ENCODE measurements at places on chromosomes 6 and 20. TPM values are rescaled to one million over a fixed set of nuclear protein-coding genes. Genes with fewer than 3 reads are reported as not detected.

GRCh38 chr20:47985092-47985850 is 200.0 kb upstream of the SULF2 start:
- no peak overlapping the region for H3K4me3 ChIP-seq
- H3K36me3 ChIP-seq = no peaks in the 10 kb centered on the region
- no peak for DNase-seq
- peaks cover 5% of the 10 kb centered on the region for H3K4me1 ChIP-seq
- H3K27me3 ChIP-seq = peaks cover 10% of the 10 kb centered on the region

- DNase-seq = no peak
- no peak overlapping the region for H3K4me3 ChIP-seq
- H3K36me3 ChIP-seq = no peaks in the 10 kb centered on the region
- H3K27ac ChIP-seq = peak overlapping the region; percentile 41
Observed at GRCh38 chr6:137978252-137978896, 111.3 kb downstream of the TNFAIP3 start.

- no peaks in the 10 kb centered on the region for H3K36me3 ChIP-seq
- H3K27me3 ChIP-seq = peaks cover 3% of the 10 kb centered on the region
- peaks cover 7% of the 10 kb centered on the region for H3K4me1 ChIP-seq
Observed at GRCh38 chr6:39343396-39343870, 20.9 kb upstream of the KCNK16 start.

- H3K27ac ChIP-seq = no peak overlapping the region
- no peaks in the 10 kb centered on the region for H3K4me1 ChIP-seq
- H3K36me3 ChIP-seq = no peaks in the 10 kb centered on the region
- H3K27me3 ChIP-seq = no peaks in the 10 kb centered on the region
- H3K4me3 ChIP-seq = no peak overlapping the region
Observed at GRCh38 chr6:102981490-102982015, 1588.0 kb downstream of the GRIK2 start.

Gene PI3
- total RNA-seq = not detected

- H3K27me3 ChIP-seq = no peaks in the 10 kb centered on the region
- H3K4me1 ChIP-seq = no peaks in the 10 kb centered on the region
- DNase-seq = no peak
- H3K4me3 ChIP-seq = no peak overlapping the region
- no peak overlapping the region for H3K27ac ChIP-seq
Observed at GRCh38 chr6:15790116-15790515, 127.3 kb upstream of the DTNBP1 start.

DNA sequence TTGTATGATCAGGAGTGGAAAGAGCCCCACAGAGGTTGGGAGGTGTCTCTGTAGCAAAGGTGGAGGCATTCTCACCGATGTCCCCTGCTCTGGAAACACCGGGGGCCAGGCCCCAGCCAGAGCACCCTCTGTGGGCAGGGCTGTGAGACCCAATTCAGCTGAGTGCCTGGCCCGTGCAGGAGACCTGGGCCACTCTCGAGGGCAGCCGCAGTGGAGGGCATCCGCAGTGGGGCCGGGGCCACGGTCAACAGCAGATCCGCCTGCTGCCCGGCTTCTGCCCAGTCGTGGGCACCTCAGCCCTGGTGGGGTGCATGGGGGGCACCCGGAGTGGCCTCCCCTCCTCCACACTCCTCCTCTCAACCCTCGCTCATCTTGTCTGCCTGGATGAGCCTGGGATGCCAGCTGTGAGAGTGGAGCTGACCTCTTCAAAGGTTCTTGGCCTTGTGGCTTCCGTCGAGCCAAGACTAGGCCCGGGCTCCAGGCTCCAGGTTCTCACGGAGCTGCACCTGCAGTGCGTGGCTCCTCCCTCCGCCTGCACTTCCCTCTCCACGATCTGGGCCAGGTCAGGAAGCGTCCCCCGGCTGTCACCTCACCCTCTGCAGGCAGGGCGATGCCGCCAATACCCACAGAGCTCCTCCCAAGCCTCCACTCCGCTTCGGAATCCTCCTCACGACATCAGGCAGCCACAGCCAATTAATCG is 134.8 kb downstream of the TAF4 start:
- H3K36me3 ChIP-seq = no peaks in the 10 kb centered on the region
- peaks cover 21% of the 10 kb centered on the region for H3K27me3 ChIP-seq
- H3K4me1 ChIP-seq = no peaks in the 10 kb centered on the region
- H3K27ac ChIP-seq = no peak overlapping the region

DNA sequence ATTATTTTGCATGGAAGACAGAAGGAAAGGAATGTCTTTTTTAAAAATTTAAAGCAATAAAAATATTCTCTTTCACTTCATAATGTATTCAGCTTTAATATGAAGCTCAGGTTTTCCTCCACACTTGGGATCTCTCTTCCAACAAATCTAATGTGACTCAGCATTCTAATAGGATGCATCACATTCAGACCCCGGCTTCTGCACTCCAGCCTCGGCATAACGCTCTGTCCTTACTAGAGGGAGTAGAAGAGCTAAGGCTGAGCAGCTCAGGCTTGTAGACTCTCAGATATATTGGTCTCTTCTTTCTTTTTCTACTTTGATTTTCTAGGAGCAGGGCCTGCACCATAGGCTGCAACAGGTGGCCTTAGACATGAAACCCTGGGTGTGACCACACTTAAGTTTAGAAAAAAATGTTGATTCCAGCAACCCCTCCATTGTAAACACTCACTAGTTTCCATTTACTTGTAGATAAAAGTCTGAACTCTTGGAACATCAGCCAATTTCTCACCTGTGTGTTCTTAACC is 161.7 kb downstream of the PAK5 start:
- no peaks in the 10 kb centered on the region for H3K36me3 ChIP-seq
- H3K4me1 ChIP-seq = no peaks in the 10 kb centered on the region
- H3K4me3 ChIP-seq = no peak overlapping the region
- H3K27me3 ChIP-seq = no peaks in the 10 kb centered on the region
- H3K27ac ChIP-seq = no peak overlapping the region

DNA sequence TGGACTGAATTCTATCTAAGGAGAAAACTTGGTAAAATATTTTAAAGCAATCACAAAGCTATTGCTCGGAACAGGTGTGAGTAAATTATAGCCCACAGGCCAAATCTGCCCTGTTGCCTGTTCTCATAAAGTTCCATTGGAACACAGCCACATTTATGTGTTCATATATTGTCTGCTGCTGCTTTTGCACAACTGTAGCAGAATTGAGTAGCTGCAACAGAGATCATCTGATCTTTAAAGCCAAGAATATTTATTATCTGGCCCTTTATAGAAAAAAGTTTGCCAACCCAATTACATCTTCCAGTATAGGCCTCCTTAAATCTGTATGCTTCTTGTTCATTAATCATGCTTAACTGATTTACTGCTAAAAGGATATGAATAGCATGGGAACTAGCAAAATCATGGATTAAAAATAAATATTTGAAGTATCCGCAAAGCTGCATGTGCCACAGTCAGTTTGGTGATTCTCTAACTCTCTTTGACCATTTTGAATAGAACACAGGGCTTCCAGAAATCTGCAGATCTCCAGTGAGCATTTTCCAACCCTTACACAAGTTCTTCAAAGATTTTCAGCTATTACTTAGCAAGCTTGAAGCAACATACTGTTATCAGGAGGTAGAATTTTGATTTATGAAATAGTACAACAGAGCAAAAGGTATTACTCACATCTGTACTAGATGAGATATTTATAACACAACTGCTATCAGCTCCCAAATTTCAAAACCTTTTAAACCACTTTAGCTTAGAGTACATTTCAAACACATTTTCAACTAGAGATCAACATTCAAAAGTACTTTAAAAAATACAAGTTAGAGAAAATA is 312.6 kb upstream of the ID4 start:
- H3K27me3 ChIP-seq = no peaks in the 10 kb centered on the region
- no peak overlapping the region for H3K4me3 ChIP-seq
- DNase-seq = no peak
- no peaks in the 10 kb centered on the region for H3K4me1 ChIP-seq
- H3K36me3 ChIP-seq = no peaks in the 10 kb centered on the region
- no peak overlapping the region for H3K27ac ChIP-seq

Gene HUS1B
- total RNA-seq = 0.25 TPM

- H3K4me1 ChIP-seq = no peaks in the 10 kb centered on the region
- peak; percentile 59 for DNase-seq
- peak within 1 kb of the TSS; percentile 53 for H3K4me3 ChIP-seq
- H3K27me3 ChIP-seq = peaks cover 27% of the 10 kb centered on the region
- H3K27ac ChIP-seq = no peak within 1 kb of the TSS
Observed at GRCh38 chr6:62285612-62286469, at the start of gene KHDRBS2. Gene KHDRBS2, minus strand, starts transcription at chr6:62286225.

- DNase-seq = no peak
- peak overlapping the region; percentile 98 for H3K27ac ChIP-seq
- peaks cover 47% of the 10 kb centered on the region for H3K4me1 ChIP-seq
- peak overlapping the region; percentile 100 for H3K4me3 ChIP-seq
Observed at GRCh38 chr6:7313505-7314165, 636 bp upstream of the SSR1 start.

Gene TENT5A
- 47.3 TPM for total RNA-seq

Gene KCNS1
- not detected for total RNA-seq

Gene DPPA5
- not detected for total RNA-seq

Gene CRISP2
- not detected for total RNA-seq

GRCh38 chr20:60904730-60905129 is 347.3 kb upstream of the CDH4 start:
- peaks cover 4% of the 10 kb centered on the region for H3K27me3 ChIP-seq
- no peak overlapping the region for H3K27ac ChIP-seq
- no peak overlapping the region for H3K4me3 ChIP-seq
- H3K4me1 ChIP-seq = no peaks in the 10 kb centered on the region
- no peaks in the 10 kb centered on the region for H3K36me3 ChIP-seq

GRCh38 chr6:82909551-82909950 is 156.1 kb downstream of the UBE3D start:
- no peaks in the 10 kb centered on the region for H3K4me1 ChIP-seq
- H3K27ac ChIP-seq = no peak overlapping the region

Gene FERMT1
- 2.2 TPM for total RNA-seq

DNA sequence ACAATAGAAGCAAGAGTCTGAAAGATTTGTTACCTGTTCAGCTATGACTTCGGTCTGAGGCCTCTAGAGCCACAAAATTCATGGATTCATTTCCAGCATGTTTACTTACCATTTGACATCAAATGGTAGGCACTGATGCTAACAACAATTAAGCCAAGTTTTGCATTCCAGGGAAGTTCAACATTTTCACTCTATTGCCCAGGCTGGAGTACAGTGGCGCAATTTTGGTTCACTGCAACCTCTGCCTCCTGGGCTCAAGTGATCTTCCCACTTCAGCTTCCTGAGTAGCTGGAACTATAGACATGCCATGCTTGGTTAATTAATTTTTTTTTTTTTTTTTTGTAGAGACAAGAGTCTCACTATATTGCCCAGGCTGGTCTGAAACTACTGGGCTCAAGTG is 114.1 kb upstream of the SGK1 start:
- no peak overlapping the region for H3K27ac ChIP-seq
- DNase-seq = no peak
- H3K4me1 ChIP-seq = no peaks in the 10 kb centered on the region

Gene SLC17A2
- total RNA-seq = not detected

DNA sequence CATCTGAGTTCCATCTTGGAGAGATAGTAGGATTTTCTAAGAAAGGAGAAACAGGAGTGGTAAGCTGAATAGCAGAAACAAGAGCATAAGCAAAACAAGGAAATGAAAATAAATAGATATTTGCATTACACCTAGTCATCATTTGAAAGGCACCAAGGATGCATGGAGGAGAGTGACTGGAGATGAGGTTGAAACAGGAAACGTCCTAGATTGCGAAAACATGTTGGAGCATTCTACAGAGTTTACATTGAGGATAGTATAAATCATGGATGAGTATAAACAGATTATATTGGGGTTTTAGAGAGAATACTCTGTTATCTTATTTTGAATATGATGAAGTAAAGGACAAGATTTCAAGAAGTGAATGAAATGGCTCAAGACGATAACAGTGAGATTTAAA is 507.3 kb downstream of the EYS start:
- no peaks in the 10 kb centered on the region for H3K27me3 ChIP-seq
